Activated CD8-positive, alpha-beta T cell treated with anti-CD3 and anti-CD28 coated beads for 36 hours (primary cell): ENCODE measurements at places on chromosomes 7 and 10.

- no peak for DNase-seq
Measured at GRCh38 chr10:26697922-26698608, 564 bp downstream of the PDSS1 start.

- DNase-seq = no peak
Measured at GRCh38 chr10:44930904-44931620, 19.9 kb downstream of the TMEM72 start.

- DNase-seq = no peak
Measured at GRCh38 chr7:138074121-138074520, 2.1 kb upstream of the AKR1D1 start.

GRCh38 chr10:23399701-23400144 lies 39.2 kb upstream of the OTUD1 start:
- DNase-seq = no peak

DNA sequence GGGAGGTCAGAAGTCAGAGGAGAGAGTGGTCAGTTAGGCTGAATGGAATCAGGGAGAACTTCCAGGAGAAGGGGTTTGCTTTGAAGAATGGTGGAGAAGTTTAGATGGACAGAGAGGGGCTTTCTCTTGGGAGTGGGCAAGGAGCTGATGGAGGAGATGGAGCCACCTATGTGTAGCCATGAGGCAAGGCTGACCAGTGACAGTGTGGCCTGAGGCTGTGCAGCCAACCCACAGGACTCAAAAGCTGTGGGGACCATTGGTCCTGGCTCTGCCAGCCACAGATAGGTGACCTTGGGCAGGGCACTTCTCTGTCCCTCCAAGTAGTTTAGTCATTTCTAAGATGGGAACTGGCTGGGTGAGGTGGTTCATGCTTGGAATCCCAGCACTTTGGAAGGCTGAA lies 18.7 kb downstream of the NEURL1 start:
- DNase-seq = no peak

DNA sequence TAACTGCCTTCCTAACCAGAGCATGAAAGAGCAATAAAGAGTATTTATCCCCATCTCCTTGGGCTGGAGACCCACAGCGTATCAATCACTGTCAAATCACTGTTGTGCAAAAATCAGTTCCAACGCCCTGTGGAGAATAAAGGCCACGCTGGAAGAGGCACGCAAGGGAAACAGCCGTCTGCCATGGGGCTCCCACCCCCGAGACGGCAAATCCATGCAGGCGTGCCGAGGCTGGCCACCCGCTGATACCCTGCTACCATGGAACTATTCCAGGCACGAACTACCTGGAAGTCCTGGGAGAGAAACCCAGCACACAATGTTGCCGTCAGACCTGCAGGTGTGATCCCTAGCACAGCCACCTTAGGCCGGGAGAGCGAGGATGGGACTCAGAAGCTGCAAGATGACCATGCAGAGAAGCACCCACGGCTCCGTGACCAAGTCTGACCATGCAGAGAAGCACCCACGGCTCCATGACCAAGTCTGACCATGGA lies 185.3 kb downstream of the DIP2C start:
- DNase-seq = no peak

- no peak for DNase-seq
Measured at GRCh38 chr7:70997261-70997660, 134.7 kb upstream of the GALNT17 start.

- no peak for DNase-seq
Measured at GRCh38 chr10:129410688-129411392, 56.2 kb upstream of the MGMT start.

GRCh38 chr7:84982199-84982598 lies 204.7 kb downstream of the SEMA3D start:
- DNase-seq = no peak

- no peak for DNase-seq
Measured at GRCh38 chr7:135889823-135890222, 87.3 kb downstream of the MTPN start.

DNA sequence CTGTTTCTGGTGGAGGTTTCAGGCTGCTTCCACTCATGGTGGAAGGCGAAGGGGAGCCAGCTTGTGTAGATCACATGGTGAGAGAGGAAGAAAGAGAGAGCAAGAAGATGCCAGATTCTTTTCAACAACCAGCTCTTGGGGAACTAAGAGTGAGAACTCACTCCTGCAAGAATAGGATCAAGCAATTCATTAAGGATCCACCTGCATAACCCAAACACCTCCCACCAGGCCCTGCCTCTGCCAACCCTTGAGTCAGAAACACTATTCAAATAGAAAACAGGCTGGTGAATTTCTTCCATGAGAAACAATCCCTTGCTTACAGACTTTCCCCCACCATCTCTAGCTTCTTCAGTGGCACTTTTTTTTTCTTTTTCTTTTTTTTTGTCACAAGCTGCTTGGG lies 317.2 kb downstream of the GPR158 start:
- no peak for DNase-seq

- no peak for DNase-seq
Measured at GRCh38 chr7:159064121-159064815, 80.4 kb downstream of the VIPR2 start.

DNA sequence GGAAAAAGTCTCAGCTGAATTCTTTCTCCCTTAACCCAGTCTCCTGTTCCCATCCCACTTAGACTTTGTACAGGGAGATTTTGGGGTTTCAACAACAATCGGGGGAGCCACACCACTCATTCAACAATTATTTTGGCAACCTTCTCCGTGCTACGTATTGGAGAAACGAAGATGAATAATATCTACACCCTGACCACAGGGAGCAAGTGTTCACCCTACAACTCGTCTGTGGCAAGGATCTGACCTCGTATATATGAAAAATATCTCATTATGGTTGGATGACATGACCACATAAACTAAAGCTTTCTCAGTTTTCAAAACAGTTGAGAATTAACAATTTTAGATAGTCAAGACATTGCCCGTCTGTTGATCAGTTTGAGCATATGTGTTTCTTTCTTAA lies 302.1 kb downstream of the CACNA2D1 start:
- DNase-seq = no peak

- no peak for DNase-seq
Measured at GRCh38 chr10:114821915-114822443, 399 bp downstream of the FHIP2A start.

- no peak for DNase-seq
Measured at GRCh38 chr7:22801912-22802311, 20.7 kb downstream of the TOMM7 start.

- no peak for DNase-seq
Measured at GRCh38 chr10:19048489-19048888, at the start of gene MALRD1. MALRD1 (plus strand) TSS chr10:19048801; CDS start chr10:19048939, 138 bp downstream.

- DNase-seq = peak; percentile 54
Measured at GRCh38 chr7:636396-636795, 90.1 kb upstream of the DNAAF5 start.

DNA sequence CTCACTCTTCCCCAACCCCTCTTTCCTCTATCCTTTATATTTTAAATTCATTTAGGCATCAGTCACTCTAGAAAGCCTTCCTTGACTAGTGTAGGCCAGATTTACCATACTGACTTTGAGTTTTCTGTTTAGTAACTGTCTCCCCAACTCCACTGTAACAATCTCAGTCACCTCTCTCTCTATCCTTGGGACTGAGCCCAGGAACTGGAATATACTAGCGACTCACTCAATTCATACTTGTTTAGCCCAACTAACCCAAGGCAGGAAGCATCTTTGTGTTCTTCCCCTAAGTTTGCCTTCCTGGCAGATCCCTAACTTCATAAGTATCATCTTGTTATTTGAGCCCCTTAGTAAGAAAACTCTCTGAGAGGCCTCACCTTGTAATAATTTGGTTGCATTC lies 19.1 kb downstream of the PLCE1 start:
- no peak for DNase-seq

GRCh38 chr10:48469516-48470020 lies 135.3 kb downstream of the ARHGAP22 start:
- DNase-seq = no peak

GRCh38 chr7:964401-965231 lies 10.1 kb upstream of the ADAP1 start:
- no peak for DNase-seq

- peak; percentile 82 for DNase-seq
Measured at GRCh38 chr7:92404170-92404614, 43.1 kb upstream of the GATAD1 start.

DNA sequence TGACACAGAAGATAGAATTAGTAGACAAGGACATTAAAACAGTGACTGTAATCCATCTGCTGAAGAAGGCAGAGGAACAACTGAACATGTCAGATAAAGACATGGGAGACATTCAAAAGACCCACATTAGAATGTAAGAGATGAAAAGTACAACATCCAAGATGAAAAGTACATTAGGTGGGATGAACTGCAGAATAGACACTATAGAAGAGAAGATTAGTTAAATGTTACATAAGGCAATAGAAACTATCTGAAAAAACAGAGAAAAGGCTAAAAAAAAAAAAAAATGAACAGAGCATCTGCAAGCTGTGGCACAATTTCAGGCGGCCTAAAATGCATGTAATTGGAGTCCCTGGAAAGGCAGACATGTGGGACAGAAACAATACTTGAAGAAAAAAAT lies 21.6 kb downstream of the NUB1 start:
- no peak for DNase-seq

GRCh38 chr7:27640884-27641574 lies 21.7 kb downstream of the HIBADH start:
- no peak for DNase-seq
